ENCODE measurements at places on chromosomes 3 and 15.

DNA sequence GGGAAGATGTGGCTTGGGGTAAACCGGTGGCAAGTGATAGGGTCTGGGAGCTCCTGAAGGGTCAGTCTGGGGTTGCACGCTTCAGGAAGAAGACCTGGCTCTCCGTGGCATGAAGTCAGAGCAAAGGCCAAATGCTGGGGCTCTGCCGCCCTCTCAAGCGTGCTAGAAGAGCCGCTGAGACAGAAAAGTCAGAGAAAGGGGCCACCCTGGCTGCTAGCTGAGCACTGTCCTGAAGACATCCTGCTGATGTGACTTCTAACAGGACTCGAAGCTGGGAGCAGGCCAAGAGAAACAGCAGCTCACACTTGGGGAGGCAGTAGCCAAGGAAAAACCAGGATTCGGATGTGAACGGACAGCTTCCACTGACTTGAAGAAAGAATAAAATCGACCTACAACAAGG lies 270.4 kb downstream of the OCA2 start:
- no peak for DNase-seq

DNA sequence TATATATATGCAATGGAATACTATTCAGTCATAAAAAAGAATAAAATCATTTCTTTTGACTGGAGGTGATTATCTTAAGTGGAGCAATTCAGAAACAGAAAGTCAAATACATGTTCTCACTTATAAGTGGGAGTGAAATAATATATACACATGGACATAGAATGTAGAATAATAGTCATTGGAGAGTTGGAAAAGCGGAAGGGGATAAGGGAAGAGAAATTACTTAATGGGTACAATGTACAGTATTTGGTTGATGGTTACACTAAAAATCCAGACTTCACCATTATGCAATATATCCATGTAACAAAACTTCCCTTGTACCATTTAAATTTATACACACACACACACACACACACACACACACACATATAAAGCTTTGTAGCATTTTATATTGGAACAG lies 84.3 kb downstream of the RAP2B start:
- no peak for DNase-seq

DNA sequence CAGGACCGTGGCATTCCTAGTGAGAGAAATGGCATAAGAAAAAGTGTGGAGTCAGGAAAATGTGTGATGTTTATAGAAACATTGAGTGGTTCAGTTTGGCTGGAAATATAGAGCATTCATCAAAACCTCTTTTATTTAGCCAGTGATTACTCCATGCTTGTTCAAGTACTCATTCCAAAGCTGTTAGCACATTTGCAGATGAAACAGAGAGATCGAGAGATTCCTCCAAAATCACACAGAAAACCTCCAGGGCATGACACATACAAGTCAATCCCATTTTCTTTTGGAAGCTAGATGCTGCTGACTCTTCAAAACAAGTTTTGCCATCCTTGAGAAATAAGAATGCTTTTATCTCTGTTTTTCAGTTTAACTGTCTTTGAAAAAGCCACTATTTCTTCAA lies 11.5 kb upstream of the MB21D2 start:
- DNase-seq = no peak

DNA sequence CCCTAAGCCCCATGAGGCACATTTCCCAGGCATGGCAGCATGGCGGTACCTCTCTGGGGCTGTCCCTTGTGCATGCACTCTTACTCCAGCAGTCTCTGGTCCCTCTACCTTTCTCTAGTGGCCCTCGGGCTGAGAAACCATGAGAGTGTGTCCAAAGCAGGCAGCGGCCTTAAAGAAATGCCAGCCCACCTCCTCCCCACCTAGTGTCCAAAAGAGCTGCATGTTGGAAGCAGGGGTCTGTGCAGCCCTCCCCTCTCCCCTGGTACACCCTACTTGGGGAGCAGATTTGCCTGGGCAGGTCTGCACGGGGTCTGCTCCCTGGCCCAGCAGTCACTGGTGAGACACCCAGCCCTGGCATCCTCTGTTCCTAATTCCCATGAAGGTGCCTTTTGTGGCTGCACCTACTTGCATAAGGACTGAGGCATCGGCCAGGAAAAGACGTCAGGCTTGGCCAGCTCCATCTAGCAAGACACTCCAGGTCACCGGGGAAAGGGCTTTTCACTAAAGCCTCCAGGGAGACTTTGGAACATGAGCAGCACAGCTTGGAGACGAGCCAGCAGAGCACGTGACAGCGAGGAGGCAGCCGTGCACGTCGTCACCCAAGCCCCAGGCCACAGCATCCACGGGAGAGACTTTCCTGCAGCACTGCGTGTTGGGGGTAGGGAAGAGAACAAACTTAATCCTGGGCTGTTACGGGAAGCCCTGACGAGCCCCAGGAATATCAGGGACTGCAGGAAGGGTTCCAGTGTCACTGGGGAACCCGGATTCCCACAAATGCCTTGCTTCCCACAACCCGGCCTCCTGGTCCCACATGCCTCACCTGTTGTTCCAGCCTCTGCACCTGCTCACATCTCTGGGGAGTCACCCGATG lies 38.8 kb downstream of the TM2D3 start:
- DNase-seq = no peak

GRCh38 chr3:9946112-9947024 lies 5.8 kb downstream of the PRRT3 start:
- DNase-seq = peak; percentile 75

- no peak for DNase-seq
These were observed 54.7 kb downstream of the RPL22L1 start for GRCh38 chr3:170815340-170815739.

- no peak for DNase-seq
These were observed 98.6 kb downstream of the FBLN2 start for GRCh38 chr3:13647298-13648059.

DNA sequence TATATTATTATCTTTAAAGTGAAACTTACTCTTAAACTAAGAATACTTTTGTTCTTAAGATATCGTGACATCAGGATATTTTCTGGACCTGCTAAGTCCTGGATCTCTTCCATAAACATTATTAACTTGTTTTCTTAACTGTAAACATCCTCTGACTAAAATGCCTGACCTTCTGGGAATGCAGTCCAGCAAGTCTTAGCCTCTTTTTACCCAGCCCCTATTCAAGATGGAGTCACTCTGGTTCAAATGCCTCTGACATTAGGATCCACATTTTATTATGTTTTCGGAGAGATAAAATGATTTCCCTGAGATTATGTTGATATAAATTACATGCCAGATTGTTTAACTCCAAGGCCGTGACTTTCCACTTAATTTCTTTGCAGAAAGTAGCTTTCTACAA lies 37.6 kb downstream of the OSTN start:
- no peak for DNase-seq

DNA sequence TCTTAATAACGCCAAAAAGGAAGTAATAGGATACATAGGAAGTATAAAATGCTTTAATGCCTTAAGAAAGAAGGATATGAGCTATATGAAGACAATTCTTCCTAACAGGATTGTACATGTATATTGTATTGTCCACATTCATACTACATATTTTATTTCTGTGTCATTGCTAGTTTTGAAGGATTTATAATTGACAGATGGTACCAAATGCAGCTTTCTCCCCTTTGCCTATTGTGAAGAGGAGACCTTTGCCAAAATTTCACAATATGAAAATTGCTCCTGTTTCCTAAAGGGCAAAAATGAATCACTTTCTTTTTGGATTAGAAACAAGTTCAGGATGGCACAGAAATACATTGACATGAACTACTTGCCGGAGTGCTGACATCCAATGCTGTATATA lies 34.8 kb upstream of the EOMES start:
- DNase-seq = no peak

GRCh38 chr3:197345390-197345789 lies 47.0 kb upstream of the DLG1 start:
- DNase-seq = no peak

DNA sequence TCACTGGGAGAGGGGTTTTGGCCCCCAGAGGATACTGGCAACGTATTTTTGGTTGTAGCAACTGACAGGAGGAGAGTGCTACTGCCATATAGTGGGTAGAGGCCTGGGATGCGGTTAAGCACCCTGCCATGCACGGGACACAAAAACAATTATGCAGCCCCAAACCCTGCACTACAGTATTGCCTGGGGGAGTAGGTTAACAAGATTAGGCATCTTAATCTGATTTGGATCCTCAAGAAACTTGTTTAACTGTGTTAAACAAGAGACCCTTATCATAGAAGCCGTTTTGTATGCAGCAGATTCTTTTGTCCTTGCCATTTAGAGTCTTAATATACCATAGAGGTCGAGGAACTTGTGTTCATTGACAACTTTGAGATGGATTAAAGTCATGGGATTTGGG lies 3.4 kb downstream of the PHLDB2 start:
- DNase-seq = no peak

Measured in CD4-positive, alpha-beta T cell (primary cell).